ENCODE measurements at places on chromosomes 4 and X.

DNA sequence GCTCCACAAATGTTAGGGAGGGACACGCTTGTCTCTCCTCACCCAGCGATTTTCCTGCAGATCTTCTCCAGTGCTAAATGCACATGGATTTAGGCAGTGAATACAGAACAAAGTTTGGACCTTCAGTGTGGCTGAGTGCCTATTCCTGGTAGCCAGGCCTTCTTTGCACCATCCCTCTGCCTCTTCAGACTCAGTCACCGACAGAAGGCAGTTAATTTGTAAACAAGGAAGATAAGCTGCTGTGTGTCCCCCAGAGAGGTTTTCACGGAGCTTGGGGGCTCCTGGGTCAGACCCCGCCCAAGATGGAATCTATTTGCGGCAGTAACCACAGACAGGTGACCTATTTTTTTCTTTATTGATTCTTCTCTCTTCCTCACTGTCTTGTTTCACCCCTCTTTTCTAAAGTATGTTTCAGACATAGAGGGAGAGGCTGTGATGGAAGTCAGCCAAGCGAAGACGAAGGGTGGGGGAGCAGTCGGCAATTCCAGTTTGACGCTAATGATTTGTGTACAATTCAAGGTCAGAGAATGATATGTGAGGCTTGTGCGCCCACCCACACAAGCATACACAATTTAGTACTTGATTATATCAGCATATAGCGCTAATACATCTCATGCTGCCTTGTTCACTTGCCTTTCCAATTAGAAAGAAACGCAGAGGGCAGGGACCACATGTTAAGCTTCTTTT is 200.8 kb downstream of the MGST2 start:
- DNase-seq = no peak

DNA sequence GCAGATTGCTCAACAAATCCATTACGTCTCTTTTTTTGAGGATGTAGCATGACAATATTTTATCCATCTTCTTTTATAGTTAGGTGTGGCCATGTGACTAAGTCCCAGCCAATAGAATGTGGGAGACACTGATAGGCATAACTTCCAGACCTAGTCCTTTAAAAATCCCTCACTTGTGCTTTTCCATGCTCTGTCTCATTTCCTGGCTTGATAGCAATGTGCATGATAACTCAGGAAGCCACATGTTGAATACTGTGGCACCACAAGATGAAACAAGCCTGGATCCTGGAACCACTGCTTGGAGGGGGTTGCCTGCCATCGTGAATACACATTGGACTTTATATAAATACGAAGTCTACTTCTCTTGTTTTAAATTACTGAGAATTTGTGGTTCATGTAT is 184.0 kb upstream of the NEIL3 start:
- no peak for DNase-seq

- DNase-seq = no peak
Observed at GRCh38 chrX:130253916-130254315, 14.8 kb downstream of the ZNF280C start.

- peak; percentile 95 for DNase-seq
Observed at GRCh38 chr4:146049802-146050201, 111.2 kb upstream of the ZNF827 start.

- no peak for DNase-seq
Observed at GRCh38 chr4:137656661-137657060, 124.4 kb upstream of the PCDH18 start.

DNA sequence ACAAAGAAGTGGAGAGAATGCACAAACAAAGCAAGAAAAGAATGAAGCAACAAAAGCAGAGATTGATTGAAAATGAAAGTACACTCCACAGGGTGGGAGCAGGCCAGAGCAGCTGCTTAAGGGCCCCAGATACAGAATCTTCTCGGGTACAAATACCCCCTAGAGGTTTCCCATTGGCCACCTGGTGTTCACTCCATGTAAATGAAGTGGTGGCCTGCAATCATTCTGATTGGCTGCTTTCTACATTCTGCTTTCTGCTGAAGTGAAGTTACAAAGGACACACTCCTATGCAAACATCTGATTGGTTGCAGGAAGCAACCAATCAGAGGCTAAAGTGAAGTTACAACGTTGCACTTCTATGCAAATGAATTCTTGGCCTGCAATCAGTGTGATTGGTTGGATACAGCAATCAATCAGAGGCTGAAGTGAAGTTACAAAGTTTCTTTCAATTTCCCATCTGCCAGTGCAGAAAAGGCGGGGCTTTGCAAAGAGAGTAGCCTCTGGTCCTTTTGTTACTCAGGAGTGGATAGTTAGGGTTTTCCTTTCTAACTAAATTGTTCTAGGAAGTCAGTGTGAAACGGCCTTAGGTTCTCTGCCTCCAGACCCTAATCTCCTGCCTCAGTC is 19.0 kb upstream of the GPC4 start:
- no peak for DNase-seq

DNA sequence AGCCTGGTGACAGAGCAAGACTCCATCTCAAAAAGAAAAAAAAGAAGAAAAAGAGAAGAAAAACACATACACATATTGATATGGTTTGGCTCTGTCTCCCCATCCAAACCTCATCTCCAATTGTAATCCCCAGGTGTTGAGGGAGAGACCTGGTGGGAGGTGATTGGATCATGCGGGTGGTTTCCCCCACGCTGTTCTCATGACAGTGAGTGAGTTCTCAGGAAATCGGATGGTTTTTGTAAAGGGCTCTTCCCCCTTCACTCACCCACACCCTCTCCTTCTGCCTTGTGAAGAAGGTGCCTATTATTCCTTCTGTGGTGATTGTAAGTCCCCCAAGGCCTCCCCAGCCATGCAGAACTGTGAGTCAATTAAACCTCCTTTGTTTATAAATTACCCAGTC is 68.4 kb downstream of the LDB2 start:
- no peak for DNase-seq

DNA sequence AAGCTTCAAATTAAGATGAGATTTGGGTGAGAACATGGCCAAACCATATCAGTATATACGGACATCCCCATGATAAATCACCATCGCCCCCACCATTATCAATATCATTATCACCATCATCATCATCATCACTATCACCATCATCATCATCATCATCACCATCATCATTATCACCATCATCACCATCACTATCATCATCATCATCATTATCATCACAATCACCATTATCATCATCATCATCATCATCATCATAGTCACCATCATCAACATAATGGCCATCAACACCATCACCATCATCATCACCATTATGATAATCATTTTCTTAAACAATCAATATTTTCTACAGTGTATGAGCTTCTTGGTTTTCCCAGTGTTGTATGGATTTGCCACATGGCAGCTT is 360.9 kb downstream of the NLGN4X start:
- no peak for DNase-seq

GRCh38 chr4:155974996-155975395 is 21.3 kb upstream of the CTSO start:
- DNase-seq = no peak

GRCh38 chrX:116694046-116694445 is 231.3 kb upstream of the CT83 start:
- no peak for DNase-seq

- DNase-seq = peak; percentile 82
Observed at GRCh38 chr4:2961811-2962441, 1.3 kb downstream of the NOP14 start.

- no peak for DNase-seq
Observed at GRCh38 chrX:106284431-106285025, 116.4 kb downstream of the PWWP3B start.

- DNase-seq = no peak
Observed at GRCh38 chr4:87382116-87382515, 8.9 kb downstream of the HSD17B11 start.

DNA sequence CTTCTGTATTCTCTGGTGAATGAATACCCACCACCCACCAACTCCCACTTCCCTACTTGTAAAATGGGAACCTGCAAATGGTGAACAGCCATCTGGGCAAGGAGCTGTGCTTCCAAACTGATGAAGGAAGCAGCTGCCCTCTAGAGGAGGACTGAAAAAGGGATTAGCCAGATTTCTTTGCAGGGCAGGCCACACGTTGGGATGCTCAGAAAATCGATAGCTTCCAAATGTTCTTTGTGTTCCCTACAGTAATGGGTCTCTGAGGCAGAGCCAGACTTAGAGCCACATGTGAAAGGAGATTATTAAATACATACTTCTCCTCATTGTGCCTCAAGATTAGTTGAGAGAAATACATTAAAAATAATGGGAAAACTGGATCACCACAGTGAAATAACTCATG is 39.3 kb upstream of the LPAR4 start:
- no peak for DNase-seq

GRCh38 chrX:136115126-136115903 is 32.0 kb upstream of the FHL1 start:
- no peak for DNase-seq

DNA sequence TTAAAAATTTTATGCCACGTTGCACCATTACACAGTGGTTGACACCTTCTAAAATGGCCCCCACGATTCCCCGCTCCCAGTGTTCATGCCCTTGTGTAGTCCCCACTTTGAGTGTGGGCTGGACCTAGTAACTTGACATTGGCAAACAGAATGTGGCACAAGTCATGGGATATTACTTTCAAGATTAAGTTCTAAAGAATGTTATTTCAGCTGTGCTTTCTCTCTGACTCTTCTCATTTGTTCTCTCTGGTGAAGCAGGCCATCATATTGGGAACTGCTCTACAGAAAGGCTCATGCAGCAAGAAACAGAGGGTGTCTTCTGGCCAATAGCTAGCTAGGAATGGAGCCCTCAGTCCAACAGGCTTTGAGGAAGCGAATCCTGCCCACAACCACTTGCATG is 67.1 kb downstream of the ATXN3L start:
- DNase-seq = no peak

- DNase-seq = no peak
Observed at GRCh38 chr4:182894681-182895275, 22.4 kb downstream of the DCTD start.

GRCh38 chr4:153465615-153466080 is 512 bp upstream of the TMEM131L start:
- peak; percentile 85 for DNase-seq

DNA sequence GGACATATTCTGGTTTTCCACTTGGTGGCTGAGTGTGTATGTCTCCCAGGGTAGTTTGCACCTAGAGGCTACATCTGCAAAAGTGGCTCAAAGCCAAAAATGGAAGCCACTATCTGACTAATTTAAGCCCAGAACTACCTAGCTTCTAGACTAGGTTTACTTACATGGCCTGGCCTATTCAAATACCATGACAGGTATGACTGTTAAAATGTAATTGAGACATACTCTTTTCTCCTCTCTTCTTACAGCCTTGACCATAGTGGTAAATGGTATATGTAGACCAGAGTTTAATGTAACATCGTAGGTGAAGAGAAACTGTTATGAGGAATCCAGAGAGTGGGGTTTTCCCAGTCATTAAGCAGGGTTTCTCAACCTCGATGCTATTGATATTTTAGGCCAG is 2.6 kb upstream of the TRPC5 start:
- no peak for DNase-seq

- no peak for DNase-seq
Observed at GRCh38 chr4:36285784-36286480, 4.5 kb downstream of the DTHD1 start.

DNA sequence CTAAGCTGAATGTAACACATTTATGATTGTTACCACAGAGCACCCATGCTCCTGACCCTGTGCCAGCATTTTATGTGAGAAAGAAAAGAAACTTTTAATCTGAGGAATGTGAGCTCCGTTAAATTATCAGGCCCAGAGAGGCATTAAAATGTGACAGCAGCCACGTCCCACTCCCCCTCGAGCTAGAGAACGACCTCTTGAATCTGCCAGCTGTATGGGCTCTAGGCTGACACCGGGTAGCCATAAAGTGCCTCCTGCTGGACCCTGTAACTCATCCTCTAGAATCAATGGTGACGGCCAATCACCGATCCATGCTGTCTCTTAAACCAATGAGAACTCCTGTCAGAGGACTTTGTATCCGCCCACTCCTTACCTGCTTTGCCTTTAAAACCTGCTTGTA is 110.2 kb upstream of the ADRA2C start:
- DNase-seq = no peak

DNA sequence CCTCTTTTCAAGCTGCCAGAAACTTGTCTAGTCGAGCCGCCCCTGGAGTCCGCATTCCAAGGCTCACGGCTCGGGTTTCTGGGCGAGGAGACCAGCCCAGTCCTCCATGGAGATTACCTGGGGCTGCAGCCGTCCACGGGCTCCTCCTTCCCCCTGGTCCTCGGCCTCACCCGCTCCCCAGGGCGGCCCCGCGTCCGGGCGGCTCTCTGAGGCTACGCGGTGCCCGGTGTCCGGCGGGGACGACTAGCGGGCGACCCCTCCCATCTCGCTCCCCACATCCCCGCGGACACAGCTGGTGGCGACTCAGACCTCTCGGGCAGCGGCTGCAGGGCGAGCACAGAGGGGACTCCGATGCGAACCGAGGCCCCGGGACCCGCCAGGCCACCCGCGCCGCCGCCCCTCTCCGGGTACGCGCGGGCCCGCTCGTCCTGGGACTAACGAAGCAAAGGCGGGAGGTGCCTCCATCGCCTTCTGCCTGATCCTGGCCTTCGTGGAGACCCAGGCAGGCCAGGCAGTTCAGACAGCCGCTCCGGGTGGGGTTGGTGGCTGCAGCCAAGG is 159.4 kb downstream of the TRAM1L1 start:
- no peak for DNase-seq

DNA sequence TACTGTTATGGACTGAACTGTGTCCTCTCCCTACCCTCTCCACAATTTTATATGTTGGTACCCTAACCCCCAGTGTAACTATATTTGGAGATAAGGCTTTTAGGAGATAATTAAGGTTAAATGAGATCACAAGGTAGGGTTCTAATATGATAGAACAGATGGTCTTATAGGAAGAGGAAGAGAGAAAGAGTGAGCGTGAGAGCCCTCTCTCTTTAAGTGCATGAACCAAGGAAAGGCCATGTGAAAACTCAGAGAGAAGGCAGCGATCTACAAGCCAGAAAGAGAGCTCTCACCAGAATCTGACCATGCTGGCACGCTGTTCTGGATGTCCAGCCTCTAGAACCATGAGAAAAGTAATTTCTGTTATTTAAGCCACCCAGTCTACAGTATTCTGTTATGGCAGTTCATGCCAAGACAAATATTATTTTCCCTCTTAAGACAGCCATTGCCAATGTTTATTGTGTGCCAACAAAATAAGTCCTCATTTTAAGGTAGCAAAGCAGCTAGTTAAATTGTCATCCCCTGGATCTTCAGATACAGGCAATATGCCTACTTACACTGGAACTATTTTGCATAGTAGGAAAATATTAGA is 336.2 kb downstream of the MID1IP1 start:
- DNase-seq = no peak

DNA sequence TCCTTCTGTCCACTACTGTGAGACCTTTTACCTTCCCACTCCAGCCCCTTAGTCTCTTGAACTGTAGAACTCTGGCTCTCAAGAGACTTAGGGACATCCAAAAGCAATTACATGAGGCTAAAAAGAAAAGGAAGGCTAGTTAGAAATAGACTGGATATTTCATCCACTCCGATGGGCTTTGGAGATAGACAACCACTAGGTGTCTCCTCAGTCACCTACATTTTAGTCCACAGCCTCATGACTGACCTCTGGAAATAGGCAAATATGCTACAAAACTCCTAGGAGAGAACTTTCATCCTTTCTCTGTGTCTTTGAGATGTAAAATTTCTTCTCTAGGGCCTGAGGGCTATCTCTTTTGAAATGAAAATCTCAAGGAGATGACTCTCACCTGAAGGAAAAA is 45.1 kb upstream of the LAMP2 start:
- peak; percentile 45 for DNase-seq

Measured in OCI-LY7 (cell line).